ENCODE measurements at places on chromosomes 5 and 9.

GRCh38 chr5:77282337-77283027 lies 72.0 kb downstream of the PDE8B start:
- no peak for DNase-seq

DNA sequence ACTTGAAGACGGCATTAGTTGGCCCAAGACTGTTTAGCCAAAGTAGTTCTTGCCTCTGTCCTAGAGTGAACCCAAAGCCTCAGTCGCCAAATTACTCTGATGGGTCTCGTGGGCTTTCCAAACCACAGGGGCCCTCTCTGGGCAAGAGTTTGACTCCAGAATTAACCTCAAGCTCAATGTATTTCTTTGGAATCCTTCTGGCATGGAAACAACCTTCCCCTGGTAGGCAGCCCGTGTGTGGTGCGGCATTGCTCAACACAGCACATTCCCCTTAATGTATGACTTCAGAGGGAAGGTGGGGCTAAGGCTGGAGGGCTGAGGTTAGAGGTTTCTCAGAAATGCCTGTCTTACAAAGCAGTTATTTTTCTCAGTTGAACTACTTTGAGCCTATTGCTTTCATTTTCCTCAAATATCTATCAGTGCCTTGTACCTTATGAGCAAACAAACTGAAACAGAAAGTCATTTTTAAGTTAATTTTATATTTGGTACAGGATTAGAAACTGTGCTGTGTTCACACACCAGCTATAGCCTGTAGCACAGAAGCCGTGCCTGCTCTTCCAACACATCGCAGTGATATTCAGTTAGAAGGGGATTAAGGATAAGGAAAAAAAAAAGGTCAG lies 123.9 kb upstream of the HAPLN1 start:
- no peak for DNase-seq

DNA sequence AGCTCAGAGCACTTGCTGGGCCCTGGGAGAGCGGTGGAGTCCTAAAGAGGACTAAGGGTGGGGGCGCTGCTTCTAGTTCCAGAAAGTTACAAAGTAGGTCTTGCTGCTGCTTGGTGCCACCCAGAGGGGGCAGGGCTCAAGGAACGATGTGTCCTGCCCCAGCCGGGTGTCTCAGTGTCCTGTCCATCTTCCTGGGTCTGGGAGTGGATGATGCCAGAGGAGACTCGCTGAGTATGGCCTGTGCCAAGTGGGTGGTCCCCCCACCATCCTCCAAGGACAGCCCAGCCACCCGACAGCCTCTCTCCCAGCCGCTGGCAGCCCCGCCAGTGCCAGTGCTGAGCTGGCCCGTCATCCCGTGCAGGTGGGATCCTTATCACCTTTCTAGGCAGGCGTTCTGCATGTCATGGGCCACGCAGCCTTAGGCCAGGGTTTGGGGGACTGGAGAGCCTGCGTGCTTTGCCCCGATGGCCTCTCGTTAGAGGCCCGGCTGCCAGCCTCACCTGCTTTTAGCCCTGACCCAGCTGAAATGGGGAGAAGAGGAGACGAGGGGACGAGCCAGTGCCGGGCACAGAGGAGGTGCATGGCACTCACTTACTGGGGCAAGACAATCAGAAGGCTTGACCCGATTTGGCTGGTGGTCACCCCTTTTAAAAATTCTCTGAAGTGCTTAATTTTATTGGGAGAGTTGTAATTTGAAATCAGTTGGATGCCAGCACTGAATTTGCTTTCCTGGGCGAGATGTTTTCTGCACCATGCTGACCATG lies 5.6 kb downstream of the WNK2 start:
- no peak for DNase-seq

DNA sequence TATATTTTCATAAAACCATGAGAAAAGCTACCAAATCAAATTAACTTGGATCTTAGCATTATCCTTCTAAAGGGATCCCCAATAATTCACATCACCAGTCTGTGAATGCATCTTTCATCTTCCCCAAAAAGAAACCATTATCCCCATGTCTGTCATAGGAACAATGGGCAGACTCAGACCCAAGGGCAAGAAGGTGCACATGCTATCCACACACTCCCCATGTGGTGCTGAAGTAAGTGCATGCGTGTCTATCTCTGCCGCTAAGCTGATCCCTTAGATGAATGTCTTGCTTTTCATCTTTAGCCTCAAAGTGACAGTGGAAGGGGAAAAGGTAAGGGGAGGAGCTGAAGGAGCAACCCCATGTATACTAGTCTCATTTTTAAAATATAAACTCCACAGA lies 10.2 kb downstream of the SPOCK1 start:
- DNase-seq: no peak

DNA sequence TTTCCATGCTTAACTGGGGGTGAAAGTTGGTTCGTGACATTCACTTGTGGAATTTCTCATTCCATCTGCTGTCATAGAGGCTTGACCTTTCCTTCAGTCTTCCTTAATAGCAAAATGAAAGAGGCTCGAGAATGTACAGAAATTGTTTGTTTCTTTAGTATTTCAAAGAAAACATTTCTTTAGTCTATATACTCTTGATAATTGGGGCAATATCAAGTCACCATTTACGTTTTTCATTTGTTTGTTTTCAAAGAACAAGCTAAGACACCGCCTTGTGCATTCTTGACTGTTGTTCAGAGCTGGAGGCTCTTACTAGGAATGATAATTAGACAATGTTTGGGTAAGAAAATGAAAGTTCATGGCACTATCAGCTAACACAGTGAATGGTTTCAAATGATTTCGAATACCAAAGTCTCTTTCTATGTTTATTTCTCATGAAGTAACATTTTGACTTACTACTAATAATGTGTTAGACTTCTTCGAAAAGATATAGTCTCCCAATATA lies 835.4 kb downstream of the SEMA5A start:
- no peak for DNase-seq

- no peak for DNase-seq
These were observed 24.7 kb downstream of the ZDHHC11B start for GRCh38 chr5:759781-760362.

All from CD4-positive, alpha-beta T cell treated with Interleukin-4 for 4 hours (primary cell).